ENCODE measurements at places on chromosomes 11 and 22. TPM values are rescaled to one million over a fixed set of nuclear protein-coding genes. Genes with fewer than 3 reads are reported as not detected.

GRCh38 chr22:39486951-39487825 is 14.9 kb upstream of the MIEF1 start:
- DNase-seq = no peak

GRCh38 chr22:27066856-27067255 is 409.5 kb downstream of the MIAT start:
- DNase-seq = no peak

DNA sequence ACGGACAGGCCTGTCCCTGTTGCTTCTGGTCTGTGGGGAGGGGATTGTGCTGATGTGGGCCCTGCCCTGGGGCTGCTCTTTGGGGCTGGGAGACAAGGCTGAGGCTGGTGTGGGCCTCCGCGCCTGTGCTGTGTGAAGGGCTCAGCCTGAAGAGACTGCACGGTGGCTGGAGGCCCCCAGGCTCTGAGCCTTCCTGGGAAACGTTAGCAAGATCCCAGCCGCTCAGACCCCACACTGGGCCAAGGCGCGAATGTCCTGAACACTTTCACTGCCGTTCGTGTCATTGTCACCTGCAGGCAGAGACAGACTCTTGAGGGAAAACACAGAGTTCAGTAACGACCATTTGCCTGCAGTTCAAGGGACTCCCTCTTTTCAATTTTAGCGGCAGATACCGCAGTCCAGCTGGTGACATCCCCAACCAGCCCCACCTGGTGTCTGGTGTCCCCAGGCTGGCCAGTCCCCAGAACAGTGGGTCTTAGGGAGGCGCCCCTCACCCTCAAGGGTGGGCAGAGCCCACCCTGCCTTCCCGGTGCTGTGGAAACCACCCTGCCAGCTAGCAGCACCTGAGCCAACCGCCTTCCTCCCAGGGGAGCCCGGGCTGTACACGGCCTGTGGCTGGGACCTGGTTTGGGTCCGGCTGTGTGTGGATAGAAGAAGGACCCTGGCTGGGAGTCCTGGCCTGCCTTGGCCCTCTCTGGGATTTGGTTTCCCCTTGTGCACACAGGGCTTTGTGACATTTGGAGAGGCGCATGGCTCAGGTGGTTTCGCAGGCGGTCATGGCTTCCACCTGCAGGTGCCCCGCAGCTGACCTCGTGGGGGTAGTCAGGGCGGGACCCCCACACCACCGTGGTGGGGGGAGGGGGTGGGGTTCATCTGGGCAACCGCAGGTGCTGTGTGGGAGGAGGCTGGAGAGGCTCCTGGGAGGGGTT is 5.7 kb downstream of the PANX2 start:
- DNase-seq = no peak

GRCh38 chr11:106496677-106497076 is 419.2 kb downstream of the AASDHPPT start:
- no peak for DNase-seq

DNA sequence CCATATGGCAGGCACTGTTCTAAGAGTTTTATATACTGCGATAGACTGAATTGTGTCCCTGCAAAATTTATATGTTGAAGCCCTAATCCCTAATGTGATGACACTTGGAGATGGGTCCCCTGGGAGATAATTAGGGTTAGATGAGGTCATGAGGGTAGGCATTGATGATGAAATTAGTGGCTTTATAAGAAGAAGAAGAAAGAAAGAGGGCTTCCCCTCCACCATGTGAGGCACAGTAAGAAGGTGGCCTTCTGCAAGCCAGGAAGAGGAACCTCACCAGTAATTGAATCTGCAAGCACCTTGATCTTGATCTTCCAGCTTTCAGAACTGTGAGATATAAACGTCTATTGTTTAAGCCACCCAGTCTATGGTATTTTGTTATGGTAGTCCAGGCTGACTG is 46.6 kb upstream of the TENM4 start:
- DNase-seq = no peak

- DNase-seq = no peak
Observed at GRCh38 chr11:40619654-40620053, 839.8 kb downstream of the LRRC4C start.

C22orf42 gene
- polyA plus RNA-seq = not detected

Data from right renal pelvis (tissue), 4 donors.